ENCODE measurements at places on chromosomes 7 and 10. TPM values are rescaled to one million over a fixed set of nuclear protein-coding genes. Genes with fewer than 3 reads are reported as not detected.

- no peak for DNase-seq
- H3K4me1 ChIP-seq, result peaks cover 11% of the 10 kb centered on the region
- no peak overlapping the region for H3K4me3 ChIP-seq
- H3K36me3 ChIP-seq, result no peaks in the 10 kb centered on the region
Measured at GRCh38 chr10:118965645-118966044, 63.9 kb upstream of the NANOS1 start.

GRCh38 chr7:98681951-98682350, 64.9 kb downstream of the NPTX2 start:
- no peak overlapping the region for H3K4me3 ChIP-seq
- no peaks in the 10 kb centered on the region for H3K4me1 ChIP-seq
- H3K36me3 ChIP-seq, result no peaks in the 10 kb centered on the region

- DNase-seq, result no peak
- no peaks in the 10 kb centered on the region for H3K4me1 ChIP-seq
- no peaks in the 10 kb centered on the region for H3K27me3 ChIP-seq
- no peak overlapping the region for H3K27ac ChIP-seq
- no peaks in the 10 kb centered on the region for H3K36me3 ChIP-seq
- no peak overlapping the region for H3K4me3 ChIP-seq
Measured at GRCh38 chr10:62992145-62992721, 140.9 kb upstream of the NRBF2 start.

DNA sequence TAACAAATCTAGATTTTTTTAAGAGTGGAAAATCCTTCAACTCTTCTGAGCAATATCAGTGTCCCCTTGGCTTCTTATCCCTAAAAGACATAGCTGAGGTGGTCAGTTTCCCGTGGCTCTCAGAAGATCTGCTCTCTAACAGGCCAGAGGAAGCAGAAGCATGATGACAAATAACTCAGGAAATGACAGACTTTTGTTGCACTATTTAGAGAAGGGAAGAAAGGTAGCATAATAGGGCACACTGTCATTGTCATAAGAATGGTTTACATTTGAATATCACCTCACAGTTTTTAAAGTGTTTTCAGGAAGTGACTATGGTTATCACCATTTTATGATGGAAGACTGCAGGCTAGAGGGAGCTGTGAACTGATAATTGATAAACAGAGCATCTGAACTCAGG, 33.6 kb upstream of the RAPGEF5 start:
- H3K36me3 ChIP-seq, result no peaks in the 10 kb centered on the region
- H3K27me3 ChIP-seq, result no peaks in the 10 kb centered on the region

- no peaks in the 10 kb centered on the region for H3K36me3 ChIP-seq
- no peaks in the 10 kb centered on the region for H3K4me1 ChIP-seq
- no peak overlapping the region for H3K27ac ChIP-seq
- DNase-seq, result no peak
- no peaks in the 10 kb centered on the region for H3K27me3 ChIP-seq
- no peak overlapping the region for H3K4me3 ChIP-seq
Measured at GRCh38 chr7:78215199-78215598, 416.6 kb downstream of the PHTF2 start.

GRCh38 chr10:99836711-99837110, 54.3 kb downstream of the ABCC2 start:
- H3K27ac ChIP-seq, result no peak overlapping the region
- no peaks in the 10 kb centered on the region for H3K27me3 ChIP-seq
- peaks cover 25% of the 10 kb centered on the region for H3K4me1 ChIP-seq
- no peak overlapping the region for H3K4me3 ChIP-seq
- H3K36me3 ChIP-seq, result peaks cover 36% of the 10 kb centered on the region

- H3K4me1 ChIP-seq, result peaks cover 33% of the 10 kb centered on the region
- H3K27me3 ChIP-seq, result no peaks in the 10 kb centered on the region
- no peak for DNase-seq
- H3K4me3 ChIP-seq, result no peak overlapping the region
- no peaks in the 10 kb centered on the region for H3K36me3 ChIP-seq
Measured at GRCh38 chr7:129557686-129558481, 53.6 kb upstream of the NRF1 start.

DNA sequence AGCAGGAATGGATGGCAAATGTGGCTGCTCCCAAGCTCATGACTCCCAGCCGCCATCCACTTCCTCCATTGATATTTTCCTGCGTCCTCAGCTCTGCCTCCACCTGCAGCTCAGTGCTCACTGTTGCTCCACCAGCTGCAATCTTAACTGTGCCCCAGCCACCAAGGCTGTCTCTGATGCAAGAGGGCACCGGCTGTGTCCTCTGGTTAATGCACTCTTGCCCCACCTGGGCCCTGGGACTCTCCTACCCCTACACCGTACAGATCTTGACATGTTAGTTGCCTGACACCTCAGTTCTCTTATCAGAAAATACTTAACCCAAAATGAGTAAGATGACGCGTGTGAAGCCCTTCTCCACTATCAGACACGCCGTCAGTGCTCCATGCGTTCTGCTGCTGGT, 45.5 kb upstream of the GPR26 start:
- no peaks in the 10 kb centered on the region for H3K27me3 ChIP-seq
- no peak overlapping the region for H3K27ac ChIP-seq
- H3K36me3 ChIP-seq, result no peaks in the 10 kb centered on the region
- no peak for DNase-seq

DNA sequence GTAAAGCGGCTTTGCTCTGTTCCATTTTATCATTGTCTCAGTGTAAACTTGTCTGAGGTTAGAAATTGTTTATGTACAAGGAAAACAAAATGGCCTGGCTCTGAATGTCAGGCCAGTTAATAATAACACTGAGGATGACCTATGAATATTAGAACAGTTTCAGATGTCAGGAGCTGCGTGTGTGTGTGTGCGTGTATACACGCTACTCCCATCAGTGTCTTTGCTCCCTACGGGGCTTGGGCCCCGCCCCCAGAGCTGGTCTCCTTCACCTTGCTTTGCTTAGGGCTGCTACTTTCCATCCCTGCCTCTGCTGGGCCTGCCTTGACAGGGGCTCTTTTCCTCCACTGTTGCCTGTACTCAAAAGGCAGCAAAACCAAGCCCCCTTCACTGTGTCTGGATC, 142.3 kb upstream of the BET1 start:
- H3K4me3 ChIP-seq, result no peak overlapping the region
- no peak overlapping the region for H3K27ac ChIP-seq
- DNase-seq, result no peak

- no peaks in the 10 kb centered on the region for H3K27me3 ChIP-seq
- DNase-seq, result peak; percentile 63
- H3K27ac ChIP-seq, result no peak overlapping the region
- peaks cover 52% of the 10 kb centered on the region for H3K4me1 ChIP-seq
Measured at GRCh38 chr7:92763636-92764423, 72.5 kb downstream of the CDK6 start.

GRCh38 chr7:27795977-27796376, 56.0 kb downstream of the TAX1BP1 start:
- H3K4me3 ChIP-seq, result no peak overlapping the region
- no peak for DNase-seq
- H3K4me1 ChIP-seq, result no peaks in the 10 kb centered on the region
- H3K27ac ChIP-seq, result no peak overlapping the region
- no peaks in the 10 kb centered on the region for H3K27me3 ChIP-seq

DNA sequence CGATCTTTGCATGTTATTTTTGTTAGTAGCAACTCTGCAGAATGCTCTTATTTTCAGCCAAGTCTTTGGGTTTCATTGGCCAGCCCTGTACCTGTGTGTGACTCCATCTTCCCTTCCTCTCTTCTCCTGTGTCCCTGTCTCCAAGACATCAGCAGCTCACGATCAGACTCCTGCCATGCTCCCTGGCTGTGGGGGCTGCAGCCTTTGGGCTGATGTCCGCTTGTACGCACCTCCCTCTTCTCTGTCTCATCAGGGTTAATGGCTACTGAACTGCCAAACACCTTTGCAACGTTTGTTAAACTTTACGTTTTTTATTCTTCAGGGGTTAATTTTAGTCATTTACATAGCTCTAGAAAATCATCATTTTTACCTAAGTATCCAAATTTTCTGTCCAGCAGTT, 103.5 kb upstream of the RET start:
- H3K27ac ChIP-seq, result no peak overlapping the region
- H3K27me3 ChIP-seq, result peaks cover 4% of the 10 kb centered on the region
- no peak for DNase-seq
- no peaks in the 10 kb centered on the region for H3K4me1 ChIP-seq
- H3K4me3 ChIP-seq, result no peak overlapping the region

GRCh38 chr10:78449554-78449953, 415.9 kb downstream of the RPS24 start:
- H3K4me1 ChIP-seq, result peaks cover 36% of the 10 kb centered on the region
- no peak overlapping the region for H3K27ac ChIP-seq
- H3K27me3 ChIP-seq, result no peaks in the 10 kb centered on the region
- H3K4me3 ChIP-seq, result no peak overlapping the region
- H3K36me3 ChIP-seq, result no peaks in the 10 kb centered on the region
- DNase-seq, result no peak

DNA sequence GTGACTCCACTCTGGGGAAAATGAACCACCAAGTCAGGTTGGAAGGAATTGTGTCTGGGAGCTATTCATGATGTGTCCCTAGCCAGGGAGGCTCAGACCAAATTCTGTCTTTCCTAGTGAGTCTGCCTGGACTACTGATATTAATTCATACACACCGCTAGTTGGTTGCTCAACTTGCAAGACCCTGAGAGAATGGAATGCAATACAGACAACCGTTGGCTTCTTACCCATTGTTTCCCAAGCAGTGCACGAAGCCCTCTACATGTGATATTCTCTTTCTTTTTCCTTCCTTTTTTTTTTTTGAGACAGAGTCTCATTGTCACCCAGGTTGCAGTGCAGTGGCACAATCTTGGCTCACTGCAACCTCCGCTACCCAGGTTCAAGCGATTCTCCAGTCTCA, 19.4 kb upstream of the SRGN start:
- no peak overlapping the region for H3K4me3 ChIP-seq
- no peak for DNase-seq
- peaks cover 33% of the 10 kb centered on the region for H3K4me1 ChIP-seq

DNA sequence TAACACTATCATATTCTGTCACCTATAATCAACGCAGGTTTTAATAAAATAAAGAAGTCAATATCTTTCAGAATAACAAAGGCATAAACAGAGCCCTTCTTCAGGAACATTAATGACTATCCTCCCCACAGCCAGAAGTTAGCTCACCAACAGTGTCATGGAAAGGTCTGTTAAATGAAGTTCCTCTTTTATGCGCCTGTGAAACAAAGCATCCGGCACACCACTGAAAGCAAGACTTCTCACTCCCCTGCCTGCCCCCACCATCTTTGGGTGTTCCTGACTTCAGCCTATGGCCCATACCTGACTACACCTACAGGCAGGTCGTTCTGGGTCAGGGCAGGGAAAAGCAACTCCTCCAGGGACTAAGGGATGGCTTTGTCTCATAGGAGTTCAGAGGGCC, 205.4 kb downstream of the FANK1 start:
- H3K27me3 ChIP-seq, result peaks cover 2% of the 10 kb centered on the region
- no peak overlapping the region for H3K27ac ChIP-seq
- H3K4me3 ChIP-seq, result no peak overlapping the region
- no peak for DNase-seq
- H3K36me3 ChIP-seq, result no peaks in the 10 kb centered on the region
- no peaks in the 10 kb centered on the region for H3K4me1 ChIP-seq

Gene CELF2
- total RNA-seq, result not detected

Gene MBL2
- total RNA-seq, result 9.2 TPM

Gene ABCC2
- 181 TPM for total RNA-seq

Gene DGKB
- not detected for total RNA-seq

Gene RALA
- 23.0 TPM for total RNA-seq

Gene TMEM236
- total RNA-seq, result not detected

Gene SPDYE2
- not detected for total RNA-seq

Data from HepG2 (cell line).